EH (cell line): ENCODE measurements at places on chromosomes 6 and 20.

- peak; percentile 47 for DNase-seq
Observed at GRCh38 chr6:38871741-38872568, 156.8 kb downstream of the DNAH8 start.

DNA sequence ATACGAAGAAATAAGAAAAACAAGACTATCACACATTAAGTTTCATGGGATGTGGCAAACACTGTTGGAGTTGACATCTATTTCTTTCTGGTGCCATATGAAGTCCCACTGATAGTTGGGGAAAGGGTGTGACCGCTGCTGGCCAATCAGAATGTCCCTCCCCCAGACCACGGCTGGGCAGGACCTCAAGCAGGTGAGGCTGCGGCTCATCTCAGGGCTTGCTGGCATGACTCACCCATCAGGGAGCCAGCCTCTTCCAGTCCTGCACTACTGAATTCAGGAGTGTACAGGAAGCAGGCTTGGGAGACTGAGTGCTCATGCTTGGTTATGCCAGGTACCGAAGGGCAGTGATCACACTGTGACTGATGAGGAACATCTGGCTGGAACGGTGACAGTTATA, 18.9 kb downstream of the PREP start:
- no peak for DNase-seq

DNA sequence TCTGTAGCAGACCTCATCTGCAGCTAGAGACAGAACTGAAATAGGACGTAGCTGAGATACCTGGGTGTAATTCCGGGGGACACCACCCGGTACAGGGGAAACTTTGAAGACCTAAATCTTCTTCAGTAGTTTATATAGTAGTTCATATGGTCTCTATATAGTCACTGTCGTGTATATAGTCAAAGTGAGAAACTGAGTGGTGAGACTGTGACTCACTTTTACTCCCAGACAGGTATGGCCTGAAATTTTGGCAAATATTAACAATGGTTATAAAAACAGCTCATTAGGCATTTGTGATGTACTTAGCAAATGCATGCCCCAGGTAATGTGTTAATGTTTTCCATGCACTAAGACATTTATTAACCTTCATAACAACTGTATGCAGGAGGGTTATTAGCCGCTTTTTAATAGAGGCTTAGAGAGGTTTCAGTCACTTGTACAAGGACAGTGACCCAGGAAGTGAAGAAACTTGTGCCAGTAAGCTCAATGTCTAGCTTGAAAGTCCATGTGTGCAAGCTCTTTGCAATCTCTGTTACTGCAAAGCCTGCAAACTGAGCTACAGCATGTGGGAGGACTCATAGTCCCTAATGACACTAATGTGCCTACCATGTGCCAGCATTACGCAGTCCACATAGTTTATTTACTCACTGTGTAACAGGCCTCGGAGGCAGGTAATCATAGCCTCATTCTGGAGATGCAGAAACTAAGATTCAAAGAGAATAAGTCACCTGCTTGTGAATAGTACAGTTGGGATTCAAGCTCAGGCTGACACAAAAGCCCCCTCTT, 165.4 kb upstream of the CHD6 start:
- DNase-seq, result no peak

DNA sequence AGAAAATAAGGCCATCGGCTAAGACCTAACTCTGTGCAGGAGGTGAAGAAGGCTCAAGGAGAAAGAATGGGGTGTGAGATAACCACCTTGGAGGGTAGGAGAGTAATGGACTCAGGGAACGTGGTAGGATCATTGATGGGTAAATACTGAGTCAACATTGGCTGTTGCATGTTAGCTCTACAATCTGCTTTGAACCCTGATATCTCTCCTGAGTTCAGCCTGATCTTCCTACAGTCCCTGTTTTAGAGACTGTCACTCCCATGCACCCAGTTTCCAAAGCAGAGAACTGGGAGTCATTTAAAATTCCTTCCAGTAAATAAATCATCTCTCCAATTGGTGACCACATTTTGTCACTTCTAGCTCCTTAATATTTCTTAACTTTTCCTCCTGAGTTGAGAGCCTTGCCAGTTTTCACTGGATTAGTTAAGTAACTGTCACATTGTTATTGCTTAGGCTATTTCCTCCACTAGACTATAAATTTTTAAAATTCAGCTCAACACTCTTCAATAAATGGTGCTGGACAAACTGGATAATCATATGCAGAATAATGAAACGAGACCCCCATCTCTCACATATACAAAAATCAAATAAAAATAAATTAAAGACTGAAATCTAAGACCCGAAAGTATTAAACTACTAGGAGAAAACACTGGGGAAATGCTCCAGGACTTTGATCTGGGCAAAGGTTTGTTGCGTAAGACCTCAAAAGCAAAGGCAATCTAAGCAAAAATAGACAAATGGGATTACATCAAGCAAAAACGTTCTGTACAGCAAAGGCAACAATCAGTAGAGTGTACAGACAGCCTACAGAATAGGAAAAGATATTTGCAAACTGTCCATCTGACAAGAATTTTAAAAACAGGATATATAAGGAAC, 138.9 kb upstream of the TMEM170B start:
- no peak for DNase-seq

- DNase-seq, result peak; percentile 20
Observed at GRCh38 chr6:47096211-47096895, 54.2 kb upstream of the ADGRF1 start.

GRCh38 chr6:130955755-130956154, 107.3 kb downstream of the EPB41L2 start:
- no peak for DNase-seq

GRCh38 chr6:7546020-7546369, 4.5 kb downstream of the DSP start:
- peak; percentile 42 for DNase-seq

- DNase-seq, result no peak
Observed at GRCh38 chr6:11683871-11684270, 94.7 kb downstream of the ADTRP start.

DNA sequence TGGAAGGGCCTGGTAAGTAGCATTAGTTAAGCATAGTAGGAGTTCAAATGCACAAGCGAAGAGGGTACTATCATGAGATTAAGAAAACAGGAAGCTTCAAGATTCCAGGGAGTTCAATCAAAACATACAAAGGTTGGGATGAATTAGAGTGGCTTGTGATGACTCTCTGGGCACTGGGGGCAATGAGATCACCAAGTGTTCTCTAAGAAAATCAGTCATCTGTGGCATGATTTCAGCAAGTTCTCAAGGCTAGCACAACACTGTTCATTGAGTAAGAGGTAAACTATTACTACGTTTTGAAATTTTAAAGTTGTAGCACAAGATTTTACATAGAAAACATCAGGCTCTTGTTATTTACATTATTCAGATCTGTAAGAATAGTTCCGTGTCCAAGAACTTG, 139.7 kb upstream of the FLRT3 start:
- peak; percentile 69 for DNase-seq

DNA sequence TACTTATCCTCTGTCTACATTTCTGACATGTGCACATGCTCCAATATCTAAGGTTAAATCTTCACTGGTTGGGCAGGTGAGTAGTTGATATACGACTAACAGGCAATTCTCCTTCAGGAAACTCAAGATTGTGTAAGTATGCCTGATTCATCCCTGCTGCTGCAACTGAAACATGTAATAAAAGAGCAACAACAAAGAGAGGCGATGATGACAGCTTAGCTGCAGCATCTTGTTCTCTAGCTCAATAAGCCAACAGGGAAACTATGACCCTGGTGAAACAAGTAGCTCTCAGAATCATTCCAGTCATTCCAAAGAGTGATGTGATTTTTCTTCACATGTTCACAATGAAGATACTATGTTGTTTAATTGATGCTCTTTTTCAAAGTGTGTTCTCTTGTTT, 74.4 kb downstream of the ELOVL4 start:
- peak; percentile 62 for DNase-seq

DNA sequence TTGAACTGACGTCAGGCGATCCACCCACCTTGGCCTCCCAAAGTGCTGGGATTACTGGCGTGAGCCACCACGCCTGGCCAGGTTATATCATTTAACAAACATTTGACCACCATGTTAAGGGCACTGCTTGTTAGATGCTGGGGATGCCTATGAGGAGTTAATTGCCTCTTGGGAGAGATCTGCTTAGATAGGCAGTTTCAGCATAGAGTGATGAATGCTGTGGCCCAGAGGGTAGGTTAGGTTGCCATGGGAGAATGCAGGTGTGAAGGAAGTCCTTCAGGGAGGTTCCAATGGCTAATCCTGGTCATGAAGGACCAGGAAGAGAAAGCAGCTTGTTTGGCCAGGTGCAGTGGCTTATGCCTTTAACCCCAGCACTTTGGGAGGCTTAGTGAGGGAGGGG, 17.0 kb downstream of the PHF20 start:
- DNase-seq, result no peak

DNA sequence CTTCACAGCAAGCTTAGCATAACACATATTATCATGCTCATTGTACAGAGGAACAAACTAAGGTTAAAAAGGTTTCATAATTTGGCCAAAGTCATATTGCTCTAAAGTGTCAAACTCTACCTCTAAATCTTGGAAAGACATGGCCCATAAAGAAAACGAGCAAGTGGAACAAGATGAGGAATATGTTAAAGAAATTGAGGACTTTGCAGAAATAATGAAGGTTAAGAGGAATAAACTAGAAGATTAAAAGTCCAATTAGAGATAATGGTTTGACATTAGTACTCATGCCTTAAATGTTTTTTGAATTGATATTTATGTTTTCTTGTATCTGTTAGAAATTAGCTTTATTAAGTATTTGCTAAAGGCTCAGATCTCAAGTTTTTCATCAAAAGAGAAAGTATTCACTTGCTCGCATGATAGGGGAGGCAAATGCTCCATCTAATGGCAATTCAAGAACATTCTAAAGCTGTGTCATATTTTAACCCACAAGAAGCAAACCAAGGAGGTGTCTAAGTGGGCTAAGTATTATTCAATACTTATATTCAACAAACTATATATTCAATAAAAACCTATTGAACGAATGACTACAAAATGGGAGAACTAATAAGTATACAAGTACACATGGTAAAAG, 192.9 kb upstream of the SPTLC3 start:
- no peak for DNase-seq

GRCh38 chr6:128919412-128920180, 36.7 kb downstream of the LAMA2 start:
- DNase-seq, result peak; percentile 56

- DNase-seq, result no peak
Observed at GRCh38 chr6:49551078-49551865, 804 bp downstream of the C6orf141 start.

GRCh38 chr6:169983651-169984050, 232.2 kb downstream of the ERMARD start:
- DNase-seq, result no peak

- DNase-seq, result no peak
Observed at GRCh38 chr20:44070139-44070900, 116.7 kb downstream of the JPH2 start.

DNA sequence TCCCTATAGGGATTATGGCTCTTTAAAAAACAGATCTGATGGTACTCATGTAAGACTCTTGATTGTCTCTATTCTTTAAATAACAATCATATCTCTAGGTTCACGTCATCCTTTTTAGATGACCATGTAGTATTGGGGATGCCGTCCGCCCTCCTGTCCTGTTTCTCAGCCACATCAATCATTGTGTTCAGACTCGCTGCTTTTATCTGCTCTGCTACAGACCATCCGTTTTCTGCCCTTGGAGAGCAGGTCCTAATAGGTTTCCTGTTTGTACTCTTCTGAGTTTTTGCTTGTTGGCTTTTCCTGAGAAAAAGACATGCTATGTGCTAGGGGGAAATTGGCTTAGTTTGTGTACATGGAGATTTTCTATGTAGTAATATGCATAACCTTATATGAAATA, 76.8 kb downstream of the SASH1 start:
- no peak for DNase-seq

- peak; percentile 37 for DNase-seq
Observed at GRCh38 chr20:46631212-46631869, 19.9 kb downstream of the SLC13A3 start.

GRCh38 chr20:39705032-39705431, 742.9 kb downstream of the DHX35 start:
- DNase-seq, result no peak

- no peak for DNase-seq
Observed at GRCh38 chr6:161318456-161318855, 44.6 kb upstream of the AGPAT4 start.

DNA sequence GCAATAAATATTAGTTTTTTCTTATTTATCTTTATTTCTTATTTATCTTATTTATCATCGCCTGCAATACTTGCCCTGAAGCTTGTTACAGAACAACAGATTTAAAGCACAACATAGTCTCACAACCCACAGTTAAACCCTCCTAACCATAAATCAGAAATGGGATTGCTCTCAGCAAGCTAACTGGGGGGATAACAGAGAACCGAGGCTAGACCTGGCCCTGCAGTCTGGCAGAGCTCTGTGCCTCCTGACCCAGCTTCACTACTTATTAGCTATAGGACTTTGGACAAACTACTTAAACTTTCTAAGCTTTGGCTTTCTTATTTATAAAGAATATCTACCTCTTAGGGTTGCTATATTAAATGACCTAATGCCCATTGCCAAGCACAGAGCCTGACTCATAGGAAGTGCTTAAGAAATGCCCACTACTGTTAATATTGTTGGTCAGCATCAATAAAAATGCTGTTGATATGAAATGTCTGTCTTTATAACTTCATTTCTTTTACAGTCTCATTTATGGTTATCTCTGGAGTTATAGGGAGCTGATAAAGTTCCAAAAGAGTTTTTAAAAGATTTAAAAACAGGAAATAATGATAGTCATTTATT, 87.9 kb upstream of the BEND6 start:
- peak; percentile 53 for DNase-seq

- DNase-seq, result no peak
Observed at GRCh38 chr6:166253281-166253681, 54.9 kb downstream of the PRR18 start.

- DNase-seq, result no peak
Observed at GRCh38 chr20:1332749-1333300, 3.9 kb upstream of the SDCBP2 start.

- no peak for DNase-seq
Observed at GRCh38 chr6:7633361-7633760, 43.4 kb downstream of the SNRNP48 start.

GRCh38 chr20:59127839-59128238, 35.8 kb upstream of the ZNF831 start:
- no peak for DNase-seq

GRCh38 chr6:54267798-54268197, 40.4 kb upstream of the TINAG start:
- peak; percentile 52 for DNase-seq

DNA sequence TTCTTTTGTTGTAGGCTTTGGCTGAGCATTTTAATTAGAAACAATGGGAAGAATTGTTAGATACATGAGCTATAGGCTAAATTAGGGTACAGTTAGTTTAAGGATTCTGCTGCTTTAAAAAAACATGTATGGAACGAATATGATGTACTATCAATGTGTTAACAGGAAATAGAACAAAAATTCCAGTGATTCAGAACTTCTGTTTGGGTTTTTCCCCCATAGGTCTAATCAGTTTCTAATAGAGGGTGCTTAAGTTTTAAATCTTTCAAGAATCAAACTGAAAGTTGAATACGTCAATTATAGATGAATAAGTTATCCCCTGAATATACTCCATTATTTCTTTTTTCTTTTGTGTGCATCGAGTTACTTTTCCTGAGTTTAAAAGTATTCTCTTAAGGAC, 1.9 kb downstream of the TAB2 start:
- peak; percentile 5 for DNase-seq

GRCh38 chr20:49928411-49929141, 7.6 kb upstream of the RNF114 start:
- peak; percentile 84 for DNase-seq
